ENCODE measurements at places on chromosomes 16 and 17.

DNA sequence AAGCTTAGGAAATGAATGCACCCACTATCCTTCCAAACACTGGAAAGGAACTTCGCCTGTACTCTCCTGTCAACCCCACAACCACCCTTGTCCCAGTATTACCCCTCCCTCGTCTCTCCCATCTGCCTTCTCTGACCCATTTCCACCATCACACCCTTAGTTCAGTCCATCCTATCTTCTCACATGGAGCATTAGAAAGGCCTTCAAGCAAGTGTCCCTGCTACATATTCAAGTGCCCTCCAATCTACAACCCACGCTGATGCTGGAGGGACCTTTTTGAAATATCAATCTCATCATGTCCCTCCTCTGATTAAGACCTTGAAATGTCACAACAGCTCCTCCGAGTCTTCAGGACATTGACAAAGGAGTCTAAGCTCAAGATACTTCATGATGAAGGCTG, 133.8 kb upstream of the CCL2 start:
- DNase-seq = no peak

DNA sequence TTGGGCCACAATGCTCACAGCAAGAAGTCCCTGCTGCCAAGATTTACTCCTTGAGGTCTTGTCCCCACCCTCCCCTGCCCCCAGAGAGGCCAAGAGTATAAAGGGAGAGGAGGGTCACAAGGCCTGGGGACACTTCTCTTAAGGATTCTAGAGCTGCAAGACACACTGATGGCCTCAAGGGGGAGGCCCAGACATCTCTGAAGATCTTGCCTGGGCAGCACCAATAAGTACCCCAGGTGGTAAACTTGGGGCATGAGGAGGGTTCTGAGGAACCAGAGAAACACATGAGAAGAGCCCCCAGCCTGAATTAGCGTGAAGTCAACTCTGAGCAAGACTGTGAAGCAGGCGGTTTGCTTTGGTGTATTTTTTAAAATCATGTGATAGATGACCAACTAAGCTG, 26.8 kb upstream of the MTMR4 start:
- no peak for DNase-seq

- no peak for DNase-seq
Measured at GRCh38 chr17:62819511-62820221, 11.6 kb upstream of the MARCHF10 start.

DNA sequence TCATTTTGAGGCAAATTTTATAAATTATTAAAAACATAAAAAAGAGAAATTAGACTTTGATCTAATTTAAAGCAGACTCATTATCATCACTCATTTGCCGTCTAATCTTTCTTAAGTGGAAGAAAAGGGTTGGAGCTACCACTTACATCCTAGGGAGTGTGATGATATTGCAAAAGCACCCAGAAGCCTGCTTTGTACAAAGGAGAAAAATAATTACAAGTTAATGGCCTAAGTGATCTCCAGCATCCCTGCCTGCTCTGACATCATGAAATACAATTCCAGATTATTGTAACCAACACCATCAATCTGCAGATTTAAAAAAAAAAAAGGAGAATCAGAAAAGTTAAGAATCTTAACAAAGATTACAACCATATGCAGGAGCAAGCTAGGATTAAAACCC, 260.2 kb downstream of the GRIN2A start:
- no peak for DNase-seq

GRCh38 chr16:83870830-83871229, 28.1 kb upstream of the MLYCD start:
- no peak for DNase-seq

DNA sequence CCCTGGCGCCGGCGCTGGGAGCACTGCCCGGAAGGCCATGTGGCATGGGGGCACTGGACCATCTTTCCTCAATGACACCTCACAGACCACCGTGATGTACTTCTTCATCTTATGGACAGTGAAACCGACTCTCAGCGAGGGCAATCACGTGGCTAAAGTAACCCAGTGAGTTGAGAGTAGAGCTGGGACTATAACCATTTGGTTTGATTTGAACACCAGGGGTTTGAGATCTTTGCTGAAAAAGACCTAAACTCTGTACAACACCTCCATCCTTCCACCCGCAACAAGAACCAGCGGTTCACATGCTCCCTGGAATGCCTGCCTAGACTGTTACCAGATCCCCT, 3.3 kb downstream of the ITGA2B start:
- DNase-seq = no peak

DNA sequence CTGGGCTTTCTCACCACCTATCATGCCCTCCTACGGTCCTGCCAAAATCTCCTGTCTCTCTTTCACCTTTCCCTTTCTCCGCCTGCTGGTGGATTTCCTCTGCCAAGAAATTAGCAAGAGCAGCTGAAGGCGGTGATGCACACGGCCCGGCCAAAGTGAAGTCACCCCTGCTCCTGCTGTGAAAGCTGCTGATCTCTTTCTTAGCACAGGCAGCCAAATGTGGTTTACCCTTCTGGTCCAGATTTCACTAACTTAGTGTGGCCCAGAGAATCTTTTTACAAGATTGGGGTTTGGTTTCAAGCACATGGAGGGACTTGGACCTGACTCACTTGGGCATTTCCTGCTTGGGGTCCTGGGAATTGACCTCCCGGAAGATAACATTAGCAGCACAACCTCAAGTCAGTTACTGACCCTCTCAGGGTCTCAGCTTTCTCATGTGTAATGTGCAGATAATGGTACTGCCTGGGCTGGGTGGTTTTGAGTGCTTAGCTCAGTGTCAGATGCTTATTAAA, 155.7 kb downstream of the SOCS1 start:
- no peak for DNase-seq

GRCh38 chr17:68204736-68205135, 43.1 kb upstream of the AMZ2 start:
- DNase-seq = no peak

DNA sequence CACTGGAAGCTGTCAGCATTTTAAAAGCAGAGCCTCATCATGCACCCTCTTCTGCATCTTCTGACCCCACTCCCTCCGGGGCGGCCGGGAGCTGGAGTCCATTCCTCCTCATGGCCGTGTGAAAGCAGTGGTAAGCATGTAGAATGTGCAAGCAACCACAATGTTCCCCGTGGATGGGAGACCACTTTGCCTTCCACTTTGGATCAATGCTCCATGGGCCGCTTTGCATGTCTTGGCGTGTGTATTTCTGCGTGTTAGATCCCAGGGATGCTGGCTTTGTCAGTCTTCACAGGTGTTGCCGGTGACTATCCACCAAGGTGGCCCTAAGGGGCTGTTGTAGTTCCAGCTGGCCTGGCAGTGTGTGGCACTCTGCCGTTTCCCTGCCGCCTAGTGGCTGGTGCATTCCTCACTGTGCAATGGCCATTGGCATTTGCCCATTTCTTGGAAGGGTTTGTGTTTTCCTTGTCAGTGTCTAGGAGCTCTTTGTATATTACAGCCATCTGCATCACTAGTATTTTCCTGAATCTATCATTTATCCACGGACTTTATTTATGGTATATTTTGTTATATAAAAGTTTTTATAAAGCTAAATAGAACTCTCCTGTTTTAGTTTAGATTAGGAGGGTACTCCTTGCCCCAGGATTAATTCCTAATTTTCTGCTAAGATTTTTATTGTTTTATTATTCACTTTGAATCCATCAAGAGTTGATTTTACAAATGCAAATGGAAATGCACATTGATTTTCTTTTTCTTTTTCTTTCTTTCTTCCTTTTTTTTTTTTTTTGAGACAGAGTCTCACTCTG, 5.8 kb upstream of the ALDH3A1 start:
- DNase-seq = no peak

DNA sequence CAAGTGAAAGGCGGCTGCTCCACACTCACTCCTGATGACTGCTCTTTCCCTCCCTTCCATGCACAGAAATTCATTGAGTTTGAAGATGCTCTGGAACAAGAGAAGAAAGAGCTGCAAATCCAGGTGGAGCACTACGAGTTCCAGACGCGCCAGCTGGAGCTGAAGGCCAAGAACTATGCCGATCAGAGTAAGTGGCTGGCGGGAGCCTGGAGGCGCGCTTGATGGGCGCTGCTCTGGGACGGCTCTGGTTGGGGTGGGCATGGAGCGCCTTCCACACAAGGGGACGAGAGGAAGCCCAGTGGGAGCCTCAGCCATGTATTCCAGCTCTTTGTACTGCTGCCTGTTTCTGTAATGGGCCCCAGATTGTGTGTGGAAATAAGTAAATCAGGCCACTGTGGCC, 18.5 kb downstream of the MAPK8IP3 start:
- DNase-seq = no peak

DNA sequence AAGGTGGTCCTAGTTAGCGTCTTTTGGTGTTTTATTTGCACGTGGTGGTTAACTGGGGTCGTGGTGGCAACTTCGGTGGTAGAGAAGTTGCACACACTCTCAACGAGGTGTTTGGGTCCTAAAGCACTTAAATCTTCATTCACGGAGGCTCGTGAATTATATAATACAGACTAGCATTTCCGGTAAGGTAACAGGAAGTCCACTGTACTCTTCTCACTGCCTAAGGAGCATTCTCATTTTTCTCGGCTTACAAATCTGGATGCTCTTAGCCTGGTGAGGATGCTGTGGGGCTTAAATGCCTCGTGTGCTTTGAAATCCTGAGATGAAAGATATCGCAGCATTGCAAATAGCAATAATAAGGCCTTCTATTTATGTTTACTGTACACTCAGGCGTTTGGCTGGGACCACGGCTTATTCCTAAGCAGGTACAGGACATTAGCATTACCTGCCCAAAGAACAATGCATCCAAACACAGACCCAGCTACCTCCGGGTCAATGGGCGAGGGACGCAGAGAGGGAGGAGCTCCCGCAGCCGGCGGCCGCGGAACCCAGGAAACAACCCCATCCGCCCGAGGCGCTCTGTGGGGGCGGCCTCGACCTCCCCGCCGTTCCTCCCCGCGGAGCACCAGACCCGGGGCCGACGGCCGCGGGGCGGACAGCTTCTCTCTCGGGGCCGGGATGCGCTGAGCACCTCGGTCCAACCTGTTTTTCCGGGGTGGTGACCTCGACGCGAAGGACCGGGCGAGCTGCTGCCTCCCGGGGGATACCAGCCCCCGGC, 856 bp downstream of the DNAJA2 start:
- peak; percentile 27 for DNase-seq

GRCh38 chr16:63789603-63790002, 1332.3 kb downstream of the CDH11 start:
- DNase-seq = no peak

DNA sequence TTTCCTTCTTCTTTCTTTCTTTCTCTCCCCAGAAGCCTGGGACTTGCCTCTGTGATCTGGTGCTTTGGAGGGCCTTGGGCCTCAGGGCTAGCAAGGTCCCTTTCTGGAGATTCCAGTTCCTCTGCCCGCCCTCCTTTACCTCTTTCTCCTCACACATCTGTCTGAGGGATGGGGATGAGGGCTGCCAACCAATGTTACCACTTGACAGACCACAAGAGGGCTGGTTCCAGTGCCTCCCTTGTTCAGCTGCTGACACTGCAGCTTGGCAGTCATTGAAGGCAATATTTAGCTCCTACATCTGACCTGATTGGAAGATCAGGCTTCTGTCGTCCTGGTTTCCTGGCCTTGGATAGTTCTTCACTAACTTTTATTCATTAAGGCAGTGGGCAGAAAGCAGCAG, 3.6 kb upstream of the ZNF652 start:
- DNase-seq = peak; percentile 28

- DNase-seq = no peak
Measured at GRCh38 chr17:75159196-75160031, 5.1 kb upstream of the JPT1 start.

DNA sequence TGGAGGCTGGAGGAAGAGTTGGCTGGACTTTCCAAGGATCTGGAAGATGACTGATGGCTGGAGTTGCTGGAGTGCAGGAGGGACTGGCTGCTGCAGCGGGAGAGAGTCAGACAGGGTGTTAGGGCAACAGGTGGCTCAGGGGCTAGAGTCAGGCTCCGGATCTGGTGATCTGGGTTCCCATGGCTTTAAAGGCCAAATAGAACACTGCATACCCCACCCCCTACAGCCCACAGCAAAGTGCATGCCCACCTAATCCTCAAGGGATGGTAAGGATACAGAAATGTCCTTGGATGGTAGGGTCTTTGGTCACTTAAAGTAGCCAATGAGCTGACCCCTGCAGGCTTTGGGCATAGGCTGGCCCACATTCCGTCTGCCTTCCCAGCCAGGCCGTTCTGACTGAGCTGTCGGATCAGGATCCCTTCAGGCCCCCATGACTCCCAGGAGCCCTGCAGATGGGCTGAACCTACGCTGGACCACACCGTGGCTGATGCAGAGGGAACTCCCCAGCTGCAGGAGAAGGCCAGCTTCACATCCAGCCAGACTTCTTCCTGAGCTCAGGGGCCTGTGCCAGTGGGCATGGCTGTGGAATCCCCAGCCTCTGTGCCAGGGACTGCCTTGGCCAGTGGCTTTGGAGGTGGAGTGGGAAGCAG, 13.9 kb downstream of the TNS4 start:
- no peak for DNase-seq

- no peak for DNase-seq
Measured at GRCh38 chr16:30977502-30977901, 7.5 kb upstream of the HSD3B7 start.

DNA sequence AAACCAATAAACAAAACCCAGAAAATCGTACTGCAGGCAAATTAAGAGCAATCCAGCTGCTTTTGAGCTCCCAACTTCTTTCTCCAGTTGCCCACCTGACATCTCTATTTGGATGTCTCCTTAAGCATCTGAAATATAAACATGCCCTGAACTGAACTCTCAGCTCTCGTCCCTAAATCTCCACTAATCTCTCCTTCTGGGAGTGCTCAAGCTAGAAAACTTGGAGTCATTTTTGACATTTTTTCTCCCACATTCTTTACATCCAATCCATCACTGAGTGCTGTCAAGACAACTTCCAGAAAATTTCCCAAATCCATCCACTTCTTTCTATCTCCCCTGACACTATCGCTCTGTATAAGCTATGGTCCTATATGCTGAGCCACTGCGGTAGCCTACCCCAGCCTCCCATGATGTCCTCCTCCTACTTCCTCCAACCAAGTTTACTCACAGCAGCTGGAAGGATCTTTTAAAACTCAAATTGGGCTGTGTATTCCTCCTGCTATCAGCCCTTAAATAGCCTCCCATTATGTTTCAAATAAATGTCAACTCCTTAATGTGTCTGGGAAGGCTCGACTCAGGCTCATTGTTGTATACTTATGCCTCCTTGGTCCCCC, 53.1 kb downstream of the HS3ST3B1 start:
- no peak for DNase-seq

DNA sequence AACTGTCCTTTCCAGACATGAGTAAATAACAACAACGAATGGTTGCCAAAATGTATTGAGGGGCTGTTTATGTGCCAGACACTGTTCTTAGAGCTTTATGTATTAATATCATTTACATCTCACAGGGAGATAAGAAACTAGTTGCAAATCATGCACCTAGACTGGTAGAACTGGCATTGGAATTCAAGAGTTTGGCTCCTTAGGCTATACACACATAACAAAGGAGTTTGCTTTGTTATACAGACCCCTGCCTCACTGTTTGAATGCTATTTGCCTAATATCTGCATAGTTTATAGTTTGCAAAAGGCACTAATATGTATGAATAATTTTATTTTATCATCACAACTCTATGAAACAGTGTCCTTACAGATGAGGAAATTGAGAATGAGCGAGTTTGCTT, 100.0 kb downstream of the FTO start:
- no peak for DNase-seq

DNA sequence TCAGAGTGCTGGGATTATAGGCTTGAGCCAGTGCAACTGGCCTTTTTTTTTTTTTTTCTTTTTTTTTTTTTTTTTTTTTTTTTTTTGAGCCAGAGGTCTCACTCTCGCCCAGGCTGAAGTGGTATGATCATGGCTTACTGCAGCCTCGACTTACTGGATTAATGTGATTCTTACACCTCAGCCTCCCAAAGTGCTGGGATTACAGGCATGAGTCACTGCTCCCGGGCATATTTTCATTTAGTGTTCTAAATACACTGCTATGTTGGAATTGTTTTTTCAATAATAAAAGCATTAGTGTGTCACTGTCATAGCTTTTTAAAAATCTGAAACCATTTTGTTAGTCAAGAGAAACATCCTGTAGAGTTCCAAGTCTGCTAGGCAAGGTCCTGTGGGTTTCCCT, 40.3 kb downstream of the NDE1 start:
- no peak for DNase-seq

Data from activated CD4-positive, alpha-beta T cell treated with anti-CD3 and anti-CD28 coated beads for 4 hours (primary cell).